Central memory CD4-positive, alpha-beta T cell (primary cell): ENCODE measurements at places on chromosomes 7 and 10.

DNA sequence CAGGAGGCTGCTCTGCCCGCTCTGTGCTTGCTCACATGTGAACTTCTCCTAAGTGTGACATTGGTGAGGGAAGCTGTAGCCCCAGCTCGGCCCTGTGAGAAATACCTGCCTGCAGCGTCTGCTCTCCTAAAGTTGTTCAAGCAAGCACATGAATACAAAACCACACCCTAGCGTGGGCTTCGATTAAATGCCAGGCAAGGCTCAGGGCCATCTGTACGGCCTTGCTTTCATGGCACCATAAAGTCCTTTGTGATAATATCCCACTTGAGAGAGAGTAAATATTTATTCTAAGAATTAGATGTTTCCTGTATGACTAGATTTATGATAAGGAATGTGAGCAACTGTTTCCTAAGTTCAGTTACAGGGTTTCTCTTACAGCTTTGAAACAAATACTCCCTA is 262.8 kb upstream of the KLF14 start:
- DNase-seq = no peak

- DNase-seq = no peak
These were observed 332.8 kb upstream of the PLXDC2 start for GRCh38 chr10:19483421-19483820.

DNA sequence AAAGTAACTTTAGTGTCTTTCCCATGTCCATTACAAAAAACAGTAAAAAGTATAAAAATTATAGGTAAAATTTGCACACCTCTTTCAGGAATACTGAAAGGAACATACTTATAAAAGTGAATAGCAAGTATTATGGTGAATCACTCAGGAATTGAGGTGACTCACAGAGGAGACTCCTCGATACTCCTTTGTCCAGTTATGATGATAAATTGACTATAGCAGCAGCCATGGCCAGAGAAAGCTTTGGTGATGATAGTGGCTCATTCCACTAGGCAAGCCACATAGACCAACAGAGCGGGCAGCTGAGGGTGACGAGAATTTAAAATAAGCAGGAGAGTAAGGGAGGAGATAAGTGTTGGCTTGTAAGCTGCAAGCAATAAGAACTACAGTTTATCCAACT is 1231.1 kb upstream of the CELF2 start:
- DNase-seq = no peak

DNA sequence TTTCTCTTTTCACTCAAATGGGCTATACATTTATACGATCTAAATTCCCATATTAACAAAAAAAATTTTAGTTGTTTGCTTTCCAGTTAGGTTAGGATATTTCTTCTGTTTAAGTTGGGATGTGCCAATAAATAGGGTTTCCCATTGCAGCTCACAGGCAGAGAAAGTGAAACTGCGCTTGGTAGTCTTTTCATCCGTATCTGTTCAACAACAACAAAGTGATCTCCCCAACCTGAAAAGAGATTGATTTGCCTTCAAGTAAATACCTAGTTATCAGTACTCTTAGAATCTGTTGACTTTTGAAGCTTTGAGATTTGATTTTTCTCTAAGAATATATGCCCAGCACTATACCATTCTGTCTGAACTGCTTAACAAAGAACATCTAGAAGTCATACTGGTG is 143.4 kb downstream of the DYNC1I1 start:
- no peak for DNase-seq

- DNase-seq = no peak
These were observed 31.1 kb downstream of the ZC3HAV1 start for GRCh38 chr7:139078399-139078798.

GRCh38 chr10:124629415-124629814 is 114.8 kb downstream of the FAM53B start:
- DNase-seq = no peak

GRCh38 chr10:89427629-89428028 is 13.3 kb downstream of the IFIT5 start:
- DNase-seq = no peak

GRCh38 chr10:48779546-48780152 is 95.0 kb downstream of the WDFY4 start:
- DNase-seq = no peak

- no peak for DNase-seq
These were observed 46.7 kb upstream of the DLG5 start for GRCh38 chr10:77973276-77973675.

GRCh38 chr7:45955286-45955685 is 34.2 kb upstream of the IGFBP3 start:
- DNase-seq = no peak

DNA sequence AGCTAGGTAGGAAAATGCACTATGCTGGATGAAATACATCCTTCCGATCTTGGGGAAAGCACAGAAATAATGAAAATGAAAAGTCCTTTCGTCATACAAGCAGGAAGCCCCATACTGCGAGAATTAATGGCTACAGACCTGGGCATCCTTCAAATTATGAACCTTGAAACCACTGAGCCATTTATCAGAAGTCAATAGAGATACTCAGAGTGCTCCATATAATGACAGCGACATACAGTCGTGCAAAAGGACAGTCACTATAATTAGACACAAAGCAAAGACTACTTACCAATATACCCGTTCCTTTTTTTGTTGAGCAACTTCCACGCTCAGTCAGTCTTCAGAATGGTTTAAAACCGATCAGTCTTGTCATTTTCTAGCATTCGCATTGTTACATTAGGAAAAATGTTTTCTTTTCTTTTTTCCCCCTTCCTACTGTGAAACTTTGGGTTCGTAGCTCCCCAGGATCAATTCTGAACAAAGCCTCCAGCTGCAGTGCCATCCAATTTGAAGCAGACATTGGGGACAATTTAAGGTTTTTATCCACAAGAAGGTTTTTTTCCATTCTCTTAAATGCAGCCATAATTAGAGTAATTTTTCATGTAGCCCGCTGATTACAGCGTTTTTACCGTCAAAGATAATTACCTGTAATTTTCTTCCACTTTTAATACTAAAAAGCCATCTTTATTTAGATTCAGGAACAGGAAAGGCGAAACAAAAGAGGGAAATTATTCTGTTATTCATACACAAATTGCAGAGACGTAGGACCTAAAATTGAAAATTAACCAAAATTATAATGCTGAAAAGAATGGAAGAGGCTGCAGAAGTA is 6.4 kb downstream of the DLX6 start:
- no peak for DNase-seq

GRCh38 chr7:63067897-63068585 is 930.6 kb upstream of the ZNF722 start:
- DNase-seq = no peak

DNA sequence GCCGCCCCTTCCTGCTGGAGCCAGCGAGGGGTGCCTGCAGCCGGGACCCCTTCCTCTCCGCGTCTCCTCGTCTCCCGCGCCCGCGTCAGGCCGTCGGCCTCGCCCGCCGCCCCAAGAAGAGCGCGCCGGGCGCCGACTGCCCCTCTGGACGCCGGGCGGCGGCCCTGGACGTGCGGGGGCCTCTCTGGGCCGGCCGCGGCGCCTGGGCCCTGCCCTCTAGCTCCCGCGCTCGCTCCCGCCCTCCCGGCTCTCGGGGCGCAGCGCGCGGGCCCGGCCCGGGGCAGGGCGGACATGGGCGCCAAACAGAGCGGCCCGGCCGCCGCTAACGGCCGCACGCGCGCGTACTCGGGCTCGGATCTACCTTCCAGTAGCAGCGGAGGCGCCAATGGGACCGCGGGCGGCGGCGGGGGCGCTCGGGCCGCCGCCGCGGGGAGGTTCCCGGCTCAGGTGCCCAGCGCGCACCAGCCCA is 704 bp downstream of the ZNRF2 start:
- DNase-seq = no peak

DNA sequence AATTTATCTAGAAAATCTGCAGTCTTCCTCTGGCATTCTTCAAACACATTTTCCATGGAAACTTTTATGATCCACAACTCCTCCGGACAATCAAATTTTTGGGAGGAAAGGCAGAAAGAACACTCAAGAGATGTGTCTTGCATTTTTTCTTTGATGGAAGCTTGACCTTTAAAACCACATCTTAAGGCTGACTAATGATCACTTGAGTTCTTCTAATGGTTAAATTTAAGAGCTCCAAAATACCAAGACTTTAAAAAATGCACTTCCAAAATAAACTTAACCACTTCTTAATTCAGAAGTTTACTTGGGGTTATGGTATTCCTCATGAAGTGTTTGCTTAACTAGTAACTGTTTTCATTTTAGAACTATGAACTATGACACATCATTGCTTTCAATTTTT is 43.3 kb downstream of the ETV1 start:
- DNase-seq = no peak

- DNase-seq = no peak
These were observed 471.0 kb downstream of the GFRA1 start for GRCh38 chr10:115801992-115802391.

DNA sequence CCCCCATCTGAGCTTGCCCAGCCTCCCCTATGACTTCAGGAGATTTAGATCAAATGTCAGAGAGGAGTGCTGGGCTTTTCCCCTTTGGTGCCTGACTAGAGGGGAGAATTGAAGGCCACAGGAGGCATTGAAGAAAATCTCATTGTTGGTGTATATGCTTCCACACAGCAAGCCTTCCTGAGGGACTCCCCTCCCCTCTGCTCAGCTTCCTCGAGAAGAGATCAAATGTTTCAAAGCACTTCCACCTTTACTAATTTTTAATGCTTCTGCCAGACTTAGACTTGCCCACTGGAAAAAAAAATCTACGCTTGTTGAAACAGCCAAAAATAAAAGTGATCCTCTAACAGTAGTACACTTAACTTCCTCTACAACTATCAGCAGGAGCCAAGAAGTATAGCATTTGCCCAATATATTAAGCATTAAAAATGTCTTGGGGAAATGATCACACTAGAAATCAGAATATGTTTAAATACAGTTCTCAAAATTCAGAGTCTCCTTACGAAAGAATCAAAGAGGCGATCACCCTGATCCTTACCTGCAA is 79.3 kb downstream of the FZD1 start:
- no peak for DNase-seq

DNA sequence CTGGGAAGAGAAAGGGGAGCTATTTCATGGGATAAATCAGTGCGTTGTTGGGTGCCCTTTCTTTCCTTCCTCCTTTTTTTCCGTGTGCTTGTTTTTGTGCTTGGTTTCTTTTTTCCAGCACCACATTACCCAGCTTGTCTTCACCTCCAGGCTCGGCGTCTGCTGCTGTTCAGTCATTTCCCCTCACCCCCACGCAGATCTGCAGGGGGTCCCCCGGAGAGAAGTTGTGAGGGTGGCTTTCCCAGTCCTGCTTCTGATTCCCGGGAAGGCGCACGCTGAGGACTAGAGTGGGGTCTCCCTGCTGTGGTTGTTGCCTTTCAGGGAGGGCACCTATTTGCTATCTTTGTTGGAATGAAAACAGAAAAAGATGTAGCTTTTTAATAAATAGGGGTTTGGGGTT is 1.6 kb downstream of the CAMK1D start:
- no peak for DNase-seq

DNA sequence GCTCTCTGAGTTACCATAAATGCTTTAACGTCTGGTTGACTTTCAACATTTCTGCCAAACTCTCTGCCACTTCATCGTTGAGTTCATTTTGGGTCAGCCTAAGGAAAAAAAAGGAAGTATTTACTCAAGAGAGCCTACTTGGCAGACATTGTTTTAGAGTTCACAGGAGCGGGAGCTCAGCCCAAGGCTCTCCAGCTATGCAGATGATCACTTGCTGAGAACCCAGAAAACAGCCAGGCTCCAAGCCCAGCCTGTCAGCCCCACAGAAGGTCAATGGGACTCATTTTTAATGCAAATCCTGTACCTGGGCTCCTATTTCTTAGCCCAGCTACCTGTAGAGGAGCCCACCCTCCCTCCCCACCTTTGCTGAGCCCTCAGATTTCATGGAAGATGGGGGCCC is 45.5 kb downstream of the NOD1 start:
- no peak for DNase-seq

- DNase-seq = no peak
These were observed 427.1 kb upstream of the GALNT17 start for GRCh38 chr7:70704831-70705346.

GRCh38 chr10:70925377-70926225 is 37.2 kb upstream of the PCBD1 start:
- no peak for DNase-seq

- DNase-seq = peak; percentile 80
These were observed 4.7 kb downstream of the NFE2L3 start for GRCh38 chr7:26156451-26157420.

GRCh38 chr7:117854186-117854585 is 19.1 kb downstream of the CTTNBP2 start:
- DNase-seq = no peak

DNA sequence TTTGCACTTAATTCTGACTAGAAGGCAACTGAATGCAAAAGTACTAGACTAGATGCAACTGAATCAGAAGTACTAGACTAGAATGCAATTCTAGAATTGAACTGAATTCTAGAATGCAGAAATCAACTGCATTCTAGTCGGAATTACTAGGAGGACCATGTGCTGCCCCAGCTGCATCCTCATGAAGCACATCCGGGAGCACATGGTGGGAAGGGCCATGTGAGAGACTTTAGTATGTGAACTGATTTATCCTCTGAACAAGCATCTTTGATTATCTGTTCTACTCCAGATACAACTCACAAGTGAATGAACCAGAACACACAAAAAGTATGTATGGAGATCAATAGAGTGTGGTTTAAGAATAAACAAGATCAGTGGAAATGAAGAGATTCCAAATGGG is 115.1 kb downstream of the GALNT11 start:
- DNase-seq = no peak

DNA sequence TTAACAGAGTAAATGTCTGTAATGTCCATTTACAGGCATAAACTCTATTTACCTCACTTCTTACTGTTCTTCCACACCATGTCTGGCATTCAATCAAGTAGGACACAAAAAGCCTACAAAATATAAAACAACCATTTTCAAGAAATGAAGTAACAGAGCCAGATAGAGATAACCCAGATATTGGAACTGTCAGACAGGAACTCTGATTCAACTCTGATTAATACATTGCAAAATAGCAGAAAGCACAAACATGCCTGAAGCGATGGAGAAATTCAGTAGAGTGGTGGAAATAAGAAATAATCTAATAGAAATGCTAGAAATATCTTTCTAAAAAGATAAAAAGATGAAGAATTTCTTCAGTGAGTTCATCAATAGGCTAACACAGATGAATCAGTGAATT is 964.4 kb downstream of the PCDH15 start:
- DNase-seq = no peak

DNA sequence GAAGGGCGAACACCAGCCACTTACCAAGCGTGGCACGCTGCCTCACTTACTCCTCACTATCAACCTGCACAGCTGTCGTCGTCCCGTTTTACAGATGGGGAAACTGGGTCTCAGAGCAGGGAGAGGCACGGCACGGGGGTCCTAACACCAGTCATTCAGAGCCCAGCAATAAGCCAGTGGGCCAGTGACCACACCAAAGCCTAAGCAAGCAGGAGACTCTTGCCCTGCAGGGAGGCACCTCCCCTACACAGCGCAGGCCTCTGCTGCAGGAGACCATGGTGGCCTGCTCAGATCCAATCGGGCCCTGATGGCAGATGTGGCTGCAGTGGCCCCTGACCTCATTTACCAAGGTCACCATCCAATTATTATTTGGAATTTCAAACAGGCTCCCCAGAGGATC is 4.8 kb downstream of the SLIT1 start:
- DNase-seq = no peak

GRCh38 chr7:34603711-34604444 is 54.1 kb upstream of the NPSR1 start:
- DNase-seq = no peak
